ENCODE measurements at places on chromosomes 2 and 18.

GRCh38 chr2:39290433-39290832, 46.7 kb upstream of the CDKL4 start:
- DNase-seq = no peak

DNA sequence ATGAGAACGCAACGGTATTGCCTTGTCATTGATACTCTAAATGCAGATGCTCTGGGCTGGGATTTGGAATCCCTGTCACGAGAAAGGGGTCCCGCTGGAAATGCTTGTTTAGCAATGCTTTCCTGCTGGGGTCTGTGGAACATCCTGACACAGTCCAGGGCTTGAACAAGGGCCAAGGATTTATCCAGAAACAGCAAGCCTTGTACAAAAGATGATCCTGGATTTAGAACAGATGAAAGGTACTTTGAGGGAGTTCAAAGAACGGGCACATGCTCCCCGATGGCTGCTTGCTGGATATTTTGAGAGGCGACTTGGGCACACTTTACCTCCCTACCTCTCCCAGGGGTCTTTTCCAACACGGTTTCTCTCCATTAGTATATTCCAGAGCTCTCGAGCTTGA, 108.1 kb upstream of the CELF4 start:
- DNase-seq = no peak

DNA sequence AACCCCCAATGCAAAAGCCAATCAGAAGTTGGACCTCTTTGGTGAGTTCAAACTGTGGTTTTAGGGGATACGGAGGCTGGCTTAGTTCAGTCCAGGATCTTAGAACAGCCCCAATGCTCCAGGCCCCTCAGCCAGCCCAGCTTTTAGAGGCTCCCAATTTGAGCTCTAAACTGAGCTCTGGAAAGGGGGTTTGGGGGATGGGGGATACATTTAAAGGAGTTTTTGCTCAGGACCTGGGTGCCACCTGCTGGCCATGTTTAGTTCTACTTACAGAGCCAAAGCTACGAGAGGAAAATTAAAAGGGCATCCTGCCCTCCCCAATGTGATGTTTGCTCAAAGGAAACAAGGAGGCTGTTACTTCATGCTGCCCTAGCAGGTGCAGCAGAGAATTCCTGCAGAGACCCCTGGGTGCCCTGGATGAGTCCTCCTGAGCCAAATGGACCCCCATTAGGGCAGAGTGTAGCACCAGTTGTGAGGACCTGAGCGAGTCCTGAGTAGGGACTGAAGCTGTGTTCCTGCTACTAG, 15.9 kb upstream of the TMEM214 start:
- no peak for DNase-seq

DNA sequence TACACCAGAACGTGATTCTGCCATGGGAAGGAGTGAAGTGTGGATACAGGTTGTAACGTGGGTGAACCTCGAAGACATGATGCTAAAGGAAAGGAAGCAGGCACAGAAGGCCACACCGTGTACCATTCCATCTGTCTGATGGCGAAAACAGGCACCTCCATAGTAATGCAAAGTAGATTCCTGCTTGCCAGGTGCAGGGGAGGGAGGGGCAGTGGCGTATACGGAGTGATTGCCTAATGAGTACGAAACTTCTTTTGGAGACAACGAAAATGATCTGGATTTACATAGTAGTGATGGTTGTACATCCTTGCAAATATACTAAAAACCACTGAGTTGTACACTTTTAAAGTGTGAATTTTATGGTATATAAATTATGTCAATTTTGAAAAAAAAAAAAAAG, 106.7 kb downstream of the GBX2 start:
- DNase-seq = no peak

DNA sequence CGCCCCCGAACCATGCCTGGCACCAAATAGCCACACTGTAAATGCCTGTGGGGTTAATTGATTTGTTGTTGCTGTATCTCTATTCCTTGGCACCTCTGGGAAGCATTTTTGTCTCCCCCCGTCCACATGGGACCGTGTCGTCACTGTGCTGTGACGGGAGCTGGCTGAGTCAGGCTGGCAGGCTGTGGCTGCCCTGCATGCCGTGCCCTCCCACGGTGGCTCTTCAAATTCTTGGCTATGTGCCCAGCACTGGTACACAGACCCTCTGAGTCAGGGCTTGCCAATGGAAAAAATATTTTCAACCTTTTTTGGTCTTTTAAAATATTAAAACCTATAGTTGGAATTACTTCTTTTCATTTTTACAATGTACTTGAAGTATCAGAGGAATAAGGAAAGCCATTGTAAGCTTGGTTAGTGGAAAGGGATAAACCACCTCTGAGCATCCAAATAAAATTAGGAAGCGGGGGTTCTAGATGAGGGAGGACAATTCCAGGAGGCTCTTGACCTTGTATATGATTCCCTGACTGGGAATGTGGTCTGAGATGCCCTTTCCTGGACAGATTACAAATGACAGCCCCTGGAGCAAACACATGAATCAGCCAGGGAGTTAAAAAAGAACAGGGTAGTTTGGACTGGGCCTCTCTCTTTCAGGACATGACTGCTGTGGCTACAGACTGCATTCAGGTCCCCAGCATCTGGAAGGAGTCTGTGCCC, 59.4 kb downstream of the DGKD start:
- no peak for DNase-seq

DNA sequence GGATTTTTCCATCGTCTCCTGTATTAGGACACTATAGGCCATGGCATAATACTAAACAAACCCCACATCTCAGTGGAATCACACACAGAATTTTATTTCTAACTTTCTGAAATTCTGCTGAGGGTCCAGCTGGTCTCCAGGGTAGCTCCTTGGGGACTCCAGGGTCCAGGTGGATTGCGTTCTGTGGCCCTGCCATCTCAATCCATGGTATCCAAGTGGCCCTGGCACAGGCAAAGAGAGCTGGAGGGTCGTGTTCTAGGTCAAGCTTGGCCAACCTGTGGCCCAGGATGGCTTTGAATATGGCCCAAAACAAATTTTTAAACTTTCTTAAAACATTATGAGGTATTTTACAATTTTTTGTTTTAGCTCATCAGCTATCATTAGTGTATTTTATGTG, 134.6 kb downstream of the CTIF start:
- no peak for DNase-seq

DNA sequence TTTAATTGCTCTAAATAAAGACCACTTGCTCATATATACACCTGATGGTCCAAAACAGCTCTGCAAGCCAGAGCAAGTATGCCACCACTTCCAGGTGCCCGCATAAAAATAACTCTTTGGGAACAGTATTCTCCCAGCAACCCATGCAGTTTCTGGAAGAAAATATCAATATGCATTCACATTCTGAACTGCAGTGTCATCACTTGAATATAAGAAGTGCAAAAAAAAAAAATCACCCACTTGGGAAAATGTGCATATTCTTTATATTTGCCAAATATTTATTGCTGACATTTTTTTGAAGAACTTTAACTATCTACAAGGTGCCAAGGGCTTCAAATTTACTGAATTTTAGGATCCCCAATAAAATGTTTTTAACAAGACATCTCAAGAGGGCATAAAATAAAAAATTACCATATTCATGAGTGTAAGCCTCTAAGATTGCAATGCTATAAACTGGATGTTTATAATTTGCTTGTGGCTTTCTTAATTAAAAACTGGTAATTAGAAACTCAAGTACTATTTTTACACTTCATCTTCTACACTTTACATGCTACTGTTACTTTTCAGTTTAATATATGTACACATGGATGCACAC, 360.6 kb upstream of the HNRNPA3 start:
- DNase-seq = no peak

DNA sequence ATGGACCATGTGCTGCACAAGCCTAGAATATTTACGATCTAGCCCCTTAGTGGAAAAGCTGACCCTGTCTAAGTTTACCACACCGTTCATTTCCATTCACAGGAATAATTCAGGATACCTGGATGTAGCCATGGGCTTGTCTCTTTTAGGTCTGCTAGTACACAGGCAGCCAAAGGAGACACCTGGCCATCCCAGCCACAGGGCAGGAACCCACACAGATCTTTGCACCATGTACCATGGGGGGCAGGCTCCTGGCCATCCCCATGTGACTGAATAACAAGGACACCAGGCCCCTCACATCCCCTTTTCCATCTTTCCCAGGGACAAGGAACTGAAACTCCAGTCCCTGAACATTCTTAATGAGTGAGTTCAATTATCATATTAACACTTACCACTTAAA, 467.3 kb upstream of the MYT1L start:
- DNase-seq = no peak

DNA sequence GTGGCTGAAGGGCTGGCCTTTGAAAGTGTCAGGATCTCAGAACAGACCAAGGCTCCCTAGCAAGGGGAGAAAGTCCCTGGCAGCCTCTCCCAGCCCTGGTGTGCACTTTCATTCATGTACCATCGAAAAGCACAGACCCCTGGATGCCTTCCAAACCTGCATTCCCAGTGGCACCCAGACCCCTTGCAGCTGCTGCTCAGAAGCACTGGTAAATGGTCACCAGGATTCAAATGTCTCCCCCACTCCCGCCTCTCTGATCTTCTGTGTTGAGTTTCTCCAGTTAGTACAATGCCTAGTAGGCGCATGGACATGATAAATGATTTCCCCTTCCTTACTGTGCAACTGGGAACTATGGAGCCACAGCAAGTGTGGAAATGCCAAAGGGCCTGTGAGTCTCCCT, 180.0 kb downstream of the GLI2 start:
- no peak for DNase-seq

GRCh38 chr2:46666044-46666679, 186.8 kb downstream of the TMEM247 start:
- DNase-seq = no peak

DNA sequence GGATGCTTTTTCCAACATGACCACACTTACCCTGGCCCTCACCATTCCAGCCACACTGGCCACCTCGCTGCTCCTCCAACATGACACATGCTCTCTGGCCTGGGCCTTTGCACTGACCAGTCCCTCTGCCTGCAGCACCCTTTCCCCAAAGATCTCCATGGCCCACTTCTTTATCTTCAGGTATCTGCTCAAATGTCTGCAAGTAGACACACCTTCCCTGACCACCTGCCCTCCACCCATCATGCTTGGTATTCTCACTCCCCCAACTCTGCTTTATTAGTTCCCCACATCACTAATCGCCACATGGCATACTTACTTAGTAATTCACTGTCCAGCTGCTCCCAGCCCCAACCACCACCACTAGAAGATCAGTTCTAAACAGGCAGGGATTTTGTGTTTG, 214.2 kb downstream of the BCL11A start:
- DNase-seq = no peak

- DNase-seq = no peak
Observed at GRCh38 chr2:66323406-66323805, 111.5 kb upstream of the MEIS1 start.

DNA sequence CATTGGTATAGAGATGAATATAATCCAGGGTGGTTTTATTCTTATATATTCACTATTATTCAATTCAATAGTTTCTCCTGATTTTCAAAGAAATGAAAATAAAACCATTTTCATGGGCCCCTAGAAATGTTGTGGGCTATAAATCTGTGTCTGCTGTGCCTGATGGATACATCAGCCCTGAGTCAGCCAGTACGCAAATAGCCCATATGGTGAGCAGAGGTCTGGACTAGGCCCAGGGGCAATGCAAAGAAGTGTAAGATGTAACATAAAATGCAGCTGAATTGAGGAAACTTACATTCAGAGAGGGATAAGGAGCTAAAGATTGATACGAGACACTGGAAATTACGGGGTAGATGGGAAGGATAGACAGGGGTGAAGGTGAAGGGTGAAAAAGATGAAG, 122.5 kb downstream of the MAIP1 start:
- no peak for DNase-seq

- DNase-seq = no peak
Observed at GRCh38 chr2:241033336-241033987, 35.0 kb downstream of the SNED1 start.

GRCh38 chr2:237492137-237492890, 5.3 kb downstream of the MLPH start:
- no peak for DNase-seq

DNA sequence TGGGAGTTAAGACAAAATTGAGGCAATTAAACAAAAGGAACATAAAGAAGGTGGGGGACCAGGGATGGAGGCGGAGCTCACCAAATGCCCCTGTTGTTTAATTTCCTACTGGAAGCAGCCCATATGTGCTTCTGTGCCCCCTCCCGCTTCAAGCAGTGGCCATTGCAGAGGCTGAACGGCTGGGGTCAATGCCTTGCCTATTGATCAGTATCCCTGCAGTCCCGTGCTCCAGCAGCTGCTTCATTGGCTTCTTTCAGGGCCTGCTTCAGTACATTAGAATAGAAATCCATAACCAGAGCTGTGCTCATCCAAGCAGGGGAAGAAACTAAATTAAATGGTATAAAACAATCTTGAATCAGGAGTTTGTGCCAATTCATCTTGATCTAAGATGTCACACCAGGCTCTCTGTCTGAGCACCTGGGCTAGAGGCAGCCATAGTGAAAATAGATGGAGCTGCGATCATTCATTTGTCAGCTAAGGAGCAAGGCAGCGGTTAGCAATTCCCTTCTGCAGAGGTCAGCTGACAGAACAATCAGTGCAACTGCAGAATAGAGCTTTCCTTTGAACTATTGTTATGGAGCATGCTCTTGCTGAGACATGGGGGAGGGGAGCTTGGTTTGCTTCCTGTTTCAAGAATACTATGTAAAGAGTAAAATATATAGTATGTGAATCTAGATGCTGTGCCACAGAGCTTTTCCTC, 222.4 kb downstream of the WDR7 start:
- no peak for DNase-seq

- no peak for DNase-seq
Observed at GRCh38 chr18:78547817-78548216, 431.8 kb upstream of the SALL3 start.

- no peak for DNase-seq
Observed at GRCh38 chr2:71667256-71668182, 214.2 kb downstream of the DYSF start.

DNA sequence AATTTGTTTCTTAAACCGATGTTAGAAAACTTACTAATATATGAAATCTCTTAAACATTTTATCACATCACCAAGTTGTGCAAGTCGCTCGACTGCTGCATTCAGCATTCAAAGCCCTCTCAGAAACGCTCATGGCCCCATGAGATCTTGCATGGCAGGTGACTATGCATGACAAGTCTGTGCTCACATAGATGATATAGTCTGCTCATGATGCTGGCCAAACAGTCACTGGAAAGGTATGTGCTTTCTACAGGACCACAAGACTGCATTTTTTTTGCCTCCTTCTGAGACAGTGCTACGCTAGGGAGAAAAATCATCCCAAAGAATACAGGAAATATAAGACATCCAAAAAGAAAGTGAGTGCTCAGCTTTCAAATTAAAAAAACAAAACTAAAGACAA, 98.3 kb upstream of the ZBTB14 start:
- DNase-seq = no peak

GRCh38 chr18:12376034-12376753, 833 bp downstream of the AFG3L2 start:
- DNase-seq = no peak

Data from caudate nucleus (tissue), 63 donors.